Stimulated activated CD8-positive, alpha-beta memory T cell treated with anti-CD3 and anti-CD28 coated beads, Interleukin-7, amount 100 ng/mL, for 1 hour (primary cell): ENCODE measurements at places on chromosomes 1 and 21.

DNA sequence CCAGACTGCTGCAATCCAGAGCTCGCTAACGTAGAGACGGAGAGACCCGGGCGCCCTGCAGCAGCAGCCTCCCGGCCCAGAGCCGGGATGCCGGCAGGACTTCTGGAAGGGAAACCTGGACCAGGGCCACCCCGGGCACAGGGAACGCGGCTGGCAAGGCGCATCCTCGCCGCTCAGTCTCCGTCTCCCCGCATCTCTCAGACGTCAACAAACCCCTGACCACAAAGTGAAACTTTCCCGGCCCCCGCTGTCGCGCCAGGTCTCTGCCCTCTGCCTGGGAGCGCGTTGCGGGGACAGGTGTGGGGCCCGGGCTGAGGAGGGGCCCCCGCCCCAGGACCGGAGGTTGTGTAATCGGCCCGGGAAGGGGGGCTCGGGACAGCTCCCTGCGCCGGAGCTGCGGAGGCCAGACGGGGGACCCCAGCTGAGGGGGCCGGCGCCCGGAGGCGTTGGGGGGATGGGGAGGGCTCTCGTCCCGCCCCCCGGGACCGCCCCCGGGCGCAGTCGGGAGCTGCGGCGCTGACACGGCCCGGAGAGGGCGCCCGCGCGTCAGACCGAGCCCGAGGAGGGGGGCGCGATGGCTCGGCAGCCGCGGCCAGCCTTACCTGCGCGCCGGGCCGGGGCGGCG is 116.6 kb upstream of the HIVEP3 start:
- no peak for DNase-seq

GRCh38 chr1:53462769-53463501 is 3.7 kb downstream of the DMRTB1 start:
- no peak for DNase-seq

- DNase-seq: no peak
Measured at GRCh38 chr1:43722810-43723209, 15.5 kb downstream of the ST3GAL3 start.

DNA sequence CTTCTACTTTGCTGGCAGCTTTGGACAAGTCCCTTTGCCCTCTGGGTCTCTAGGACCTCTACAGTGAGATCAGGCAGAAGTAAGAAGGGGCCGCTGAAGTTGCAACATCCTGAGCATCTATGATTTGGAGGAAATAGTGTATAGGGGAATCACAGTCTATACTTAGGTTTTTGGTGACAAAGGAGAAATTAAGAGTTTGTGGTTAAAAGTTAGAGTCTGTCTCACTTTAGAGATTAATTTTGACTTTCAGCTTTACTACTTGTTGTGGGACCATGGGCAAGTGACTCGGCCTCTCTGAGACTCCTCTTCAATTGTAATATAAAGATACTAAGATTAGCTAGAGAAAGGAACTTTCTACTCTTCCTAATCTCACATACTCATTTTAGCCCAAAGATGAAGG is 33.1 kb upstream of the LMX1A start:
- DNase-seq: no peak

DNA sequence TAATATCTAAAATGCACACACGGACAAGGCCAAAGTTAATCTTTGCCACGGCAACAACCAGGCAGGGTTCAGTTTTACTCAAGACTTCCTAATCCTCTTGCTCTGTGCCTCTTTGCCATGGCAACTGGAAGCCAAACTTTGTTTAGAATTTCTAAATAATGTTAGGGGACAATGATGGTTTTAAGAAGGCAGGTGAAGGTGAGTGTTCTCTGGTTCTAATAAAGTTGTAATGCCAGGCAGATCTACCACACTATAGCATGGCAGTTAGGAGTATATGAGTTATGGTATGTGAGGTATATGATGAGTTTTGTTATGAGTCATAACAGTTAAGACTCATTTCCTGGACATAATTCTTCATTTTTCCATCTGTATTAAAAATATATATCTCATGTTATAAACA is 2.7 kb downstream of the PTPRC start:
- no peak for DNase-seq

GRCh38 chr1:163799190-163799805 is 477.5 kb downstream of the NUF2 start:
- no peak for DNase-seq

DNA sequence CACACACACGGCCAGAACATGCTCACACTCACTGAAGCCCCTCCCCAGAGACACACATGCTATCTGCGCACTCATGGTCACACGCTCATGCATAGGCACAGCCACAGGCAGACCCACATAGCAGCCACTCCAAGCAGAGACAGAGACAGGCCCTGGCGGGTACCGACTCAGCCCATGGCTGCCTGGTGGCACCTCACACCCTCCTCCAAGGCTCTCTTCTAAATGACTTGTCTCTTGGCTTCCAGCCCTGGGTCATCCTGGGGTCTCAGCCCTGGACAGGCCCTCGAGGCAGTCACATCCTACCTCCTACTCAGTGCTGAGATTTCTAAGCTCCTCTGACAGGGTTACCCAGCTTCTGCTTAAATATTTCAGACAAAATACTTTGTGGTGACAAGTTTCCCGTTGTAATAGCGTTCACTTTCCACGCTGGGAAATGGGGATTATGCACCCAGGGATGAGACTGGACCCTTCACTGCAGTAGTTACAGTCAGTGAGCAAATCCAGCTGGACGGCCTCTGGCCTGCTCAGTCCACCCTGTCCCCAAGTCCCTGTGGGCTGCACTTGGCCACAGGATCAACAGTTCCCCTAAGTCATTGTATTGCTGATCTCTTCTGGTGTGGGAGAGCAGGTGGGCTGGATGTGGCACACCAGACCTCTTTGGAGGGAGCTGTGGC is 2.9 kb upstream of the NFASC start:
- DNase-seq: no peak

DNA sequence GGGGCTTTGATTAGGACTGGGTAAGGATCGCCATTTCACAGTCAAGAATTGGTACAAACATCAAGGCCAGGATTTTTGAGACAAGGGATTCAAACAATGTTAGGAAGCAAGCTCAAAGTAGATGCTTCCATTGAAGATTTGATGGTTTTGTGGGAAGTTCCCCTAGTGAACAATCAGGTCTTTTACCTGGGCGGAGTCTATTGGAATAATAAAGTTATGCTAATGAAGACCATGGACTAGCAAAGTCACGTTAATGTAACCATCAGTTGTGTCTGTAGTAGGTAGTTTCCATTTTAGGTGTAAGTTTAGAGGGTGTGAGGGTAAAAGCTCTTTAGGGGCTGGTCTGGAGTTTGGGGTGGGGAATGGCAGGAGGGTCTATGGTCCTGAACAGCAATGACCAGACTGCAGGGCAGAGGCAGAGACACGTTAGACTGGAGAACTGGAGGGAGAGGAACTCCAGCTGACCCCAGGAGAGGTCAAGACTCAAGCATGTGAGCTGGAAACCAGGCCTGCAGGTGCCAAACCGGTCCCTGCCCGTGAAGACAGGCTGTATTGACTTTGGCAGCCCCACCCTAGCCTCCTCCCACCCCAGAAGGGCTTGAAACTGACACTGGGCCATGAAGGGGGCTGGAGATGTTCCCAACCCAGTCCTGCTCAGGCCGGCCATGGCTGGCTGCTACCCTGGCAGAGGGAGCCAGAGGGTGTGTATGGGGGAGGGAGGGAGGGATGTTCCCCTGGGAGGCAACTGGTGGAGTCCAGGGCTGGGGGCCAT is 36.0 kb upstream of the GPR37L1 start:
- DNase-seq: no peak

GRCh38 chr1:201584471-201585092 is 45.7 kb downstream of the NAV1 start:
- DNase-seq: no peak

- no peak for DNase-seq
Measured at GRCh38 chr1:212825798-212826452, 21.5 kb downstream of the SPATA45 start.

DNA sequence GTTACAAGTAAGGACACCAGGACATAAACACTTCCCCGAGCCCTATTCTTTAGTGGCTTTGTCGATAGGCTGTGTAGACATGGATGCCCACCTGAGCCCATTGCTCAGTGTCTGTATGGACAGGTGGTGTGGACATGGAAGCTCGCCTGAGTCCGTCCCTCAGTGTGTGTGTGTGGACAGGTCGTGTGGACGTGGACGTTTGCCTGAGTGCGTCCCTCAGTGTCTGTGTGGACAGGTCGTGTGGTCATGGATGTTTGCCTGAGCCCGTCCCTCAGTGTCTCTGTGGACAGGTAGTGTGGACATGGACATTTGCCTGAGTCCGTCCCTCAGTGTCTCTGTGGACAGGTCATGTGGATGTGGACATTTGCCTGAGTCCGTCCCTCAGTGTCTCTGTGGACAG is 38.7 kb upstream of the COL6A2 start:
- DNase-seq: no peak

DNA sequence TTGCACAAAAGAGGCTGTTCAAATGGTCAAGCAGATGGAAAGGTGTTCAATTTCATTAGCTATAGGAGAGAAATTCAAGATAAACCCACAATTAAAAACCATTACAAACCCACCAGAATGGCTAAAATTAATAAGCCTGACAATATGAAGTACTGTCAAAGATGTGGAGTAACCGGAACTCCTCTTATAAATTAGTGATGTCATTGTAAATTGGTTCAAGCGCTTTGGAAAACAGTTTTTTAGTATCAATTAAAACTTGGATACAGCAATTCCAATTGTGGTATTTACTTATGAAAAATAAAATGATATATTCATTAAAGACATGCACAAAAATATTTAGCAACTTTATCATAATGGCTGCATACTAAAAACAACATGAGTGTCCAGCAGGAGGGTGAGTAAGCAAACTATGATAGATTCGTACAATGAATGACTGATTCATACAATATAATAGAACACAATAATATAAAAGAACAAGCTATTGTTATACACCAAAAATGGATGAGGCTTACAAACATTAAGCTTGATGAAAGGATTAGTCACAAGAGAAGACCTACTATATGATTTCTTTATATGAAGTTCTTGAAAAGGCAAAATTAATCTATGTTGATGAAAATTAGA is 38.4 kb upstream of the FGGY start:
- DNase-seq: no peak

- no peak for DNase-seq
Measured at GRCh38 chr1:226302731-226303130, 6.2 kb downstream of the LIN9 start.

DNA sequence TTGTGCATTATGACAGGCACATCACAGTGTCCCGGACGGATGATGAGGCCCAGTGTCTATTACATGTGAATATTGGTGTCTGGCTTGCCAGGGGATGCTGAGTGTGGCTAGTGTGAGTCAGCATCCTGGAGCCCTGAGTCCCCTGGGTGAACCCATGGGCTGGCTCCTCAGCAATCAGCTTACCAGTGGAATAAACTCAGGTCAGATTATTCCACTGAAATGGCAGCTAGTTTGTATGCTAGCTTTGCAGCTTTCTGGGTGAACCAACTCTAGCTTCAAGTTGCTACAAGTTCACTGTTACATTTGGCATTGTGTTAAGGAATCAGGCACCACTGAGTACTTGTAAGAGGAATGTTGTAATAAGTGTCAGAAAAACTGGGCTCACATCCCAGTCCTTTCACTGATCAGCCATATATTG is 23.9 kb upstream of the RPTN start:
- no peak for DNase-seq

- DNase-seq: no peak
Measured at GRCh38 chr1:203086992-203087763, 1.4 kb upstream of the MYOG start.

DNA sequence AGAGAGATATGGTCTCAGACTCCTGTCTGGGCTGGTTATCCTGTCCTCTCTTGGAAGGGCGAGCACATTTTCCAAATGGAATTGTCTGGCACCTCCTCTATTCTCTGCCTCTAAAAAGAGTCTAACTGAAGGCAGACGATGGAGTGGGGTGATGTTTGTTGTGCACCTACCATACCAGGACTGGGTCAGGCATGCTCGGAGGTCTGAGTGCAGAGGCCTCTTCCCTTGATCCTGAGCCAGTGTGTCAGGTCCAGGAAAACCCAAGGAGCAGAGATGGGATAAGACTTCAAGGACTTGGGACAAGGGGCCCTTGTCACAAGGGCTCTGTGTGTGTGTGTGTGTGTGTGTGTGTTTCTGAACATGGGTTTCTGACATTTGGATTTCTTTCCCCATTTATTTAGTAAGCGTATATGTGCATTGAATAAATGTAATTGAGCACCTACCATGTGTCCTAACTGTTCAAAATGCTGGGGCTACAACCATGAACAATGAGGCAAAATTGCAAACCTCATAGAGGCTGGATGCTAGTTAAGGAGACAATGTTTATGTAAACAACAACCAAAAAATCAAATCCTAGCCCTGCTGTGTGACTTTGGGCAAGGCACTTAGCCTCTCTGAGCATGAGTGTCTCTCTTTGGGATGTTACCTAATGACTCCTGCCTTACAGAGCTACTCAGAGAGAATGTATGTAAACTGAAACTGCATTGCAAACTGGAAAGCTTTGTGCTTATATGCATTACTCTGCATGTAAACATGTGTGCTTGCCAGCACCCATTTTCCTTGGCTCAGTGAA is 276.3 kb downstream of the FOXD2 start:
- no peak for DNase-seq

DNA sequence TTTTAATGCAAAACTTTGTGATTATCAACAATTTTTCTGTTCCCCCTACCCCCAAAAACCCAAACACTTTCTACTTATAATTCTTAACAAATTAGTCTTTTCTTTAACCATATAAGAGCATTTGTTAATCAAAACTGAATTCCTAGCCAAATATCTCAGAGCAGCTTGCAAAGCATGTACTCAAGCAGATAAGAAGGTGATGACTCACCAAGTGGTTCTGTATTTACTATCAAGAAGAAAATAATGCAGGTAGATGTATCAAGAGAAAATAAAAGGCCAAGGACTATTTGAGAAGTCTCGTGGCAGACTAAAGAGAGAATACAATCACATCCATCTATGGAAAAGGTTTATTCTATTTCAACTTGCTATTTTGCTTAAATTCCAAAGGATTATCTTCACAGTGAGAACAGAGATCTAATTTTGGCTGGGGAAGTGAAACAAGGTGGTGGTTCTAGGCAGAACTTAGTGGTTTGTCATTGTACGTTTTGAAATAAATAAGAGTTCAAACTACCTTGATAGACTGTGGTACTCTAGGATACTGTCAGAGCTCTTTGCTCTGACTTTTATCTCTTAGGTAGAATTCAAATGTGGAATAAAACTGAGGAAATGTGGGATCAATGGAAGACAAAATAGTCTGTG is 94.7 kb upstream of the NRIP1 start:
- no peak for DNase-seq

DNA sequence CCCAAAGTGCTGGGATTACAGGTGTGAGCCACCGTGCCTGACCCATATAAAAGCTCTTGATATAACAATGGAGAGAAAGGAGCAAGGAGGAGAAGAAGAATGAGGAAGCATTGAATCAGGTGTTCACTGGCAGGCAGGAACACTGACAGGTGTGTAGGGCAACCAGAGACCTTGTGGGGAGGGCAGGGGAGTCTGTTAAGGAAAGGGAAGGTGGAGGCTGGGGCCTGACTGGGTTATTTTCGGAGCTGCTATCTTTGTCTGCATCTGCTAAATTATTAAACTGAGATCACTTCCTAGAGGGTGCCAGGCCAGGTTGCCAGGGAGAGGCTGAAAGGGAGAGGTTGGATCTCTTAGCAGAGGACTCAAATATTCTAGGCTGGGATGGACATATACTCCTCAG is 6.8 kb upstream of the TRNP1 start:
- no peak for DNase-seq
